ENCODE measurements at places on chromosomes 3 and 15. TPM values are rescaled to one million over a fixed set of nuclear protein-coding genes. Genes with fewer than 3 reads are reported as not detected.

TEX55 gene
- total RNA-seq, result not detected

- no peak for DNase-seq
These were observed 51.9 kb downstream of the ARHGAP31 start for GRCh38 chr3:119346076-119346496.

EOMES gene
- not detected for total RNA-seq

DNA sequence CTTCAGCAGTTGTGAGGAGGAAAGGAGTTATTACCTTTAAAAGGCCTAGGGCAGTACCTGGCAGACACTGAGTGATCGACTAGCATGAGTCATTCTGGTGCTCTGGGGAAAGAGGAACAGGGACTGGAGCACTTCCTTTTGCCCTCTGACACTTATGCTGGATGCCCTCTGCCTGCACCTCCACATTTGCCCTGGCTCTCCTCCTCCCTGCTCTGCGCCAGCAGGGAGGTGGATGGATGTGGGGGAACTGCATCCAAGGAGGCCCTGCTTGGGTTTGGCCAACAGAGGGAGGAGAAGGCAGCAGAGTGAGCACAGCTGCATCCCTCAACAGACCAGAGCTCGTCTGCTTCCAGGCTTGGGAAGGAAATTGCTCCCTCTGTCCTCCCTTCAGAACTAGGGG is 75.0 kb downstream of the SEMA5B start:
- DNase-seq, result peak; percentile 3

DNA sequence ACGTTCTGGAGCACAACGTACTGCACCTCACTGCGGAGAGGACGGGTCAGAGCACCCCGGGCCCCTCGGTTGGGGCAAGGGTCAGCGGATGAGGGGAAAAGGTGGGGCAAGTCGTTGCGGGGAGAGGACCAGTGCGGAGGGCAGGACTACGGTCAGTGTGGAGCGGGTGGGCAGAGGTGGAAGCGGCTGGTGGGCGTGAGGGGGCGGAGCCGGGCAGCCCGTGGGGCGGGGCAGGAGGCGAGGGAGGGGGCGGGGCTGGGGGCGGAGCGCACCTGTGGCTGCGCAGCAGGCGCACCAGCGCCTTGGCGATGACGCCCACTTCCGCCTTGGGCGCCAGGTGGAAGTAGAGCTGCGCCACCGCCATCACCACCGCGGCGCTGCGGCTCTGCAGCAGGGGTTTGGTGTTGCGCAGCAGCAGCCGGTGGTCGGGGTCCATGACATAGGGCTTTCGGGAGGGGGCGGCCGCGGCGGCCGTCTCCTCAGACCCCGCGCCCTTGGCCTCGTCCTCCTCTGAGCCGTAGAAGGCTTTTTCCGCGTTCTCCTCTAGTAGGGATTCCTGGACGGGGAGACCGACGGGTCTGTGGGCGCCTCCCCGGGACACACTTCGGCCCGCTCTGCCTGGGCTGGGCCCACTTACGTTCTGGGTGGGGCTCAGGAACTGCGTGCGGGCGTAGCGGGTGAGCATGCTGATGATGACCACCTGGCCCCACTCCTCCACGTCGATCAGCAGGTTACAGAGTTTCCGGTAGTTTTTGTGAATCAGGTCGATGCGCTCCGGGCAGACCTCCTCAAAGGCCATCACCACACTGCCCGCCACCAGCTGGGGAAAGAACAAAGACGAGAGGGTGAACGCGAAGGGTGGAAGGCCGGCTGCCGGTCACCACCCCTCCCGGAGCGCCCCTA is 29.2 kb downstream of the AP3B2 start:
- peak; percentile 65 for DNase-seq

DNA sequence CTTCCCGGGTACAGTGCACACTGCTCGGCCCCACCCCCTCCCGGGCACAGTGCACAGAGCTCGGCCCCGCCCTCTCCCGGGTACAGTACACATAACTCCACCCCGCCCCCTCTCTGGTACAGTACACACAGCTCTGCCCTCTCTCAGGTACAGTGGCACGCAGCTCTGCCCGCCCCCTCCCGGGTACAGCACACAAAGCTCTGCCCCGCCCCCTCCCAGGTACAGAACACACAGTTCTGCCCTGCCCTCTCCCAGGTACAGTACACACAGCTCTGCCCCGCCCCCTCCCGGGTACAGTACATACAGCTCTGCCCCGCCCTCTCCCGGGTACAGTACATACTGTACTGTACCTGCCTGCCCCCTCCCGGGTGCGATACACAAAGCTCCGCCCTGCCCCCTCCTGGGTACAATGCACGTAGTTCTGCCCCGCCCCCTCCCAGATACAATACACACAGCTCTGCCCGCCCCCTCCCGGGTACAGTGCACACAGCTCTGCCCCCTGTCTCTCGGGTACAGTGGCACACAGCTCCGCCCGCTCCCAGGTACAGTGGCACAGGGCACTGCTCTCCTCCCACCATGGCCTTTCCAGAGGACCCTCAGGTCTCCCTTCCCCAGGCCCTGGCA is 16.4 kb upstream of the PRR20G start:
- peak; percentile 3 for DNase-seq

GOLGA6L6 gene
- total RNA-seq, result not detected

DNA sequence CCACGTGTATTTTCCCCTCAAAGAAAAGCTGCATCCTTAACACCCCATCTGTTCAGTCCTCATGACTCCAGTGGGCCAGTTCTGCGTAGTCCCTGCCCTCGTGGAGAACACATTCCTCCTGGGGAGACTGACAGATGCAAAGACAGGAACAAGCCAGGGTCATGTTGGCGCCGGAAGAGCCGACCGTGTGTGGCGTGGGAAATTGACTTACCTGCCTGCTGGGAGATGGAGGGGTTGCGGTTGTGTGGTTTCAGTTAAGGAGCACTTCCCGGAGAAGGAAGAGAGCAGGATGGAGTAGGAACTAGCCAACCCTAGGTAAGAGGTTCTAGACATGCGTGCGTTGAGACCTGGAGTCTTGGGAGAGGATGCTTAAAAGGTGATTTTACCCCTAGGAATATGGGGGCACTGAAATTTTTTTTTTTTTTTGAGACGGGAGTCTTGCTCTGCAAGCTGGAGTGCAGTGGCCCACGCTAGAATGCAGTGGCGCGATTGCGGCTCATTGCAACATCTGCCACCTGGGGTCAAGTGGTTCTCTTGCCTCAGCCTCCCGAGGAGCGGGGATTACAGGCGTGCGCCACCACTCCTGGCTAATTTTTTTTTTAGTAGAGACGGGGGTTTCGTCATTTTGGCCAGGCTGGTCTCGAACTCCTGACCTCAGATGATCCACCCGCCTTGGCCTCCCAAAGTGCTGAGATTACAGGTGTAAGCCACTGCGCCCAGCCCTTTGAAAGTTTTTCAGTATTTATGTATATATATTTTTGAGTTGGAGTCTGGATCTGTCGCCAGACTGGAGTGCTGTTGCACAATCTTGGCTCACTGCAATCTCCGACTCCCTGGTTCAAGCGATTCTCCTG is 1.4 kb downstream of the VHL start:
- DNase-seq, result peak; percentile 37

DNA sequence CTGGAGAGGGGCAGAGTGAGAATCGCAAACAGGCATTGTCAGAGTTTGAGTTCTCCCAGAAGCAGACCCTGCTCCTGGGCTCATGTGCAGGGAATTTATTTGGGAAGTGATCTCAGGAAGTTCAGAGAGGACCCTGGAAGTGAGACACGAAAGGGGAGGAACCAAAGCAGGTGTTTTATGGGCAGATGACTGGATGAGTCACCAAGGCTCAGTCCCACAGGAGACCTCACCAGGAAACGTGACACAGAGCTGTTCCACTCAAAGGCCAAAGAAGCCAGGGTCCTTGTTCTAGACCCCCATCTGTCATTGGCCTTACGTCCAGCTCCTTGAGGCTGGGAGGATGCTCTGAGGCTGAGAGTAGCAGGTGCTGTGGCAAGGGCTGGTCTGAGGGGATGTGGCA is 43.4 kb upstream of the SEC22A start:
- DNase-seq, result no peak

DNA sequence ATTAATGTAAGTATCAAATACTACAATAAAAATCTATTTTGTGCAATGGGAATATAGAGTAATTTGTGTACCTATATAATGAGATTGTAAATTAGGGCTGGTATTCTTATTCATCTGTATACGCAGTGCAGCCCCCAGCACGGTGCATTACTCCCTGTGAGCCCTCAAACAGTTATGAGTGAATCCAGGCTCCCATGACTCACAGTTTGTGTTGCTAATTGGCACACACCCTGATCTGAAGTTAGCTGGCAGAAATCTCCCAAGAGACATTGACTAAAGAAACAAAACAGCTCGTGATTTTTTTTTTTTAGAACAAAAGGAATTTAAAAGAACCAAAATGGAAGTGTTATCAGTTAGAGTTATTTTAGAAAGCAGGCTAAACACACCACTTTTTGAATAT is 15.7 kb downstream of the GK5 start:
- no peak for DNase-seq

DNA sequence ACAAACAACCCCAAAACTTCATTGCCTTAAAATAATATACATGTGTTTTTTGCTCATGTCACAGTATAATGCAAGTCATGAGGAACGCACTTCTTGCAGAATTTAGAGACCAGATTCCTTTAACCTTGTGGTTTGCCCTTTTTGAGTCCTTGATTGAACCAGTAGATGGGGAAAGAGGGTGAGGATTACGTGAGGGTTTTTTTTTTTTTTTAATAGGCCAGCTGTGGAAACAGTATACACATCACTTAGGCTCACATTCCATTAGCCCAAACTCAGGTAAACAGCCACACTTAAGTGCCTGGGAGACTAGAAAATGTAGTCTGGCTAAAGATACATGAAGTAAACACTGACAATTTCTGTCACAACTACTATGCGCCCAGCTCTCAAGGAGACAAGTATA is 114.9 kb upstream of the MLF1 start:
- no peak for DNase-seq

GRCh38 chr15:40047415-40048210 is 8.6 kb upstream of the SRP14 start:
- peak; percentile 44 for DNase-seq

DNA sequence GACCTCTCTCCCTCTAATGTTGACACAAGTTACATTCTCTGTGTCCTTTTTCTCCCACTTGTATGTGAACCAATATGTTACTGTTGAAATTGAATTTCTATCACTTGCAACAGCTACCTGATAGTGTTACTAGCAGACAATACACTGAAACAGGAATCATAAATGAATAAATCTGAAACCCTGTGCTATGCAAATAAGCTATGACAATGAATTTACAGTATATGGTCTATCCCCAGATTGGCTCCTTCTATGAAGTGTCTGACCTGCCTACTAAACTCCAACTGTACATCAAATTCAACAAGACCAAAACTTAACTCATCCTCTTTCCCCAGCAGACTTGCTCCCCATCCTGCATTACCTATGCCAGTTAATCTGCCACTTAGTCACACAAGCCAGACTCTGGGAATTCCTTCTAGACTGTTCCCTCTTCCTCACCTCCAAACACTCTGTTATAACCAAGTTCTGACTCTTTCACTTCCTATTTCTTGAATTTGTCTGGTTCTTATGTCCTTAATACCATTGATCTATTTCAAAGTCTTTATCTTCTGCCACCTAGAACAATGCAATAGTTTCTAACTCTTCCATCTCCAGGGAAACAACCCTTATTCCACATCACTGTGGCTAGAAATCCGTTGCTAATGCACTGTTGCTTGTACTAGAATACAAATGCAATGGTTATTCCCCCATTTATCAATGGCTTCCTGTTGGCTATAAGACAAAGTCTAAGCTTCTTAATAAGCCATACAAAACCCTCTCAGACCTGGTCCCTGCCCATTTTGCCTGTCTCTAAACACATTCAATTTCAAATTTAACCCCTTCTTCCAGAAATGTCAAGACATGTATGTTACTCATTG is 13.4 kb upstream of the ZNF639 start:
- no peak for DNase-seq

DNA sequence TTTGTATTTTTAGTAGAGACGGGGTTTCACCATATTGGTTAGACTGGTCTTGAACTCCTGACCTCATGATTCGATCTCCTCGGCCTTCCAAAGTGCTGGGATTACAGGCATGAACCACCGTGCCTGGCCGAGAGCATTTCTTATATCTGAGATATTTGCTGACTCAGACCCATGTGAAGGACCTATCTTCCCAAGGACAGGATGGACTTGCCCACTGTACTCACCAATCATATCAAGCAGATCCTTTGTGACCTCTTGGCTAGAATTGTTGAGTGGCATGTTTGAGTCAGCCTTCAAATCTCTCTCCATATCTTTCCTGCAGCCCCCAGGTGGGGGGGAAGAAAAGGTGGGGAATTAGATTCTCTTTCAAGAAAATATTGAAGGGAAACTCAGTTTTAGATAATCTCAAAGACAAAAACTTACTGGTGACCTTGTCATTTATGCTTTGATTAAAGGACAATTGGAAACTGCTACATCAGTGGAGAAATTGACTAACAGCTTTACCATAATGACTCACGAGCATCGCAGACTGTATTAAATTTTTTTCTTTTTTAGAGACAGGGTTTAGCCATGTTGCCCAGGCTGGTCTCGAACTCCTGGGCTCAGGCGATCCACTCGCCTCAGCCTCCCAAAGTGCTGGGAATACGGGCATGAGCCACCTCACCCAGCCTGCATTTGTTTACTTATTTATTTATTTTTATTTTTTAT is 3.1 kb downstream of the C3orf62 start:
- no peak for DNase-seq

GRCh38 chr15:66851311-66852063 is 149.5 kb downstream of the SMAD6 start:
- peak; percentile 83 for DNase-seq

- DNase-seq, result no peak
These were observed 727 bp upstream of the TM2D3 start for GRCh38 chr15:101652786-101653430.

DNA sequence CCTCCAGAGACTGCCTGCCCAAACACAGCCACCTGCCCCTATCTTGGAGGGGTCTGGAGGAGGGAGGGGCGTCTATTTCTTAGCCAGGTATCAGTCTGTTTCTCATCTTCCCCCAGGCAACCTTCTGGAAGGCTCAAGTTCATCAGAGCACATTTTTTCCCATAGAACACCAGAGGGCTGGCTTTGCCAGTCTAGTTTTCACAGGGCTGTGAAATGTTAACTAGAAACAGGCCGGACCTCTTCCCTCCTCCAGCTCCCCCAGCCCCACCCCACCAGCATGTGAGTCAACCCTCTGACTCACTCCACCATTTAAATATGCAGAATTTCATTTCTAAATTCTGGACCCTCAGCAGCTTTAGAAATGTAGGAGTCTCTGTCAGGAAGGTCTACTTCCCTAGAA is 66.9 kb downstream of the SLCO2A1 start:
- no peak for DNase-seq

DNA sequence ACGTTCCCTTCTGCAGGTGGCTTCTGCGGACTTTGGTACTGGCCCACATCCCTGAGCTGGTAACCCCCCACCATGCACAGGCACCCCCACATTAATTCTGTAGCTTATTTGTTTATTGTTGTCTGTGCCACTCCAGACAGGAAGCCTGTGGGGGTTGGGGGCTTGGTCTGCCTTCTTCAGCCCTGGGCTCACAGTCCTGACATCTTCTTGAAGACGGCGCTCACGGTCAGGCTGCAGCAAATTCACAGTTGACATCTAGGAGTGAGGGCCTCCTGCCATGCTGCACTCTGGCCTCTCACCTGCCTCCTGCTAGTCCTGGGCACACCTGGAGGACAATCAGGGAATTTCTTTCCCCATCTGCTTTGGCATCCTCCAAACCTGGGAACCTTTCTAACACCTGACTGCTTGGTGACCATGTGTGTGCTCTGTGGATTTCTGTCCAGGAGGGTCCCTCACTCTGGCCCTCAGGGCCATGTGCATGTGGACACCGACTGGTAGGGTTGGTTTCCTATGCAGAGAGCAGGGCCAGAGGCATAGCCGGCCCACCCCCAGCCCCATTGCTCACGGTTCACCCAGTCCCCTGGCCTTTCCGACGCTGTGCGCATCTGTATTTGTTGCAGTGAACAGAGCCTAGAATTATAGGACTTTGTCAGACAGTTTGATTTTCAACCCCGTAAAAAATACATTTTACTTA is 68.8 kb downstream of the APBA2 start:
- DNase-seq, result no peak

PRTG gene
- total RNA-seq, result 0.15 TPM

Data from OCI-LY7 (cell line).